ENCODE measurements at places on chromosomes 3 and 15.

GRCh38 chr3:46296826-46297225, 54.6 kb downstream of the CCR3 start:
- no peak for DNase-seq

GRCh38 chr3:89216016-89216739, 108.8 kb downstream of the EPHA3 start:
- no peak for DNase-seq

DNA sequence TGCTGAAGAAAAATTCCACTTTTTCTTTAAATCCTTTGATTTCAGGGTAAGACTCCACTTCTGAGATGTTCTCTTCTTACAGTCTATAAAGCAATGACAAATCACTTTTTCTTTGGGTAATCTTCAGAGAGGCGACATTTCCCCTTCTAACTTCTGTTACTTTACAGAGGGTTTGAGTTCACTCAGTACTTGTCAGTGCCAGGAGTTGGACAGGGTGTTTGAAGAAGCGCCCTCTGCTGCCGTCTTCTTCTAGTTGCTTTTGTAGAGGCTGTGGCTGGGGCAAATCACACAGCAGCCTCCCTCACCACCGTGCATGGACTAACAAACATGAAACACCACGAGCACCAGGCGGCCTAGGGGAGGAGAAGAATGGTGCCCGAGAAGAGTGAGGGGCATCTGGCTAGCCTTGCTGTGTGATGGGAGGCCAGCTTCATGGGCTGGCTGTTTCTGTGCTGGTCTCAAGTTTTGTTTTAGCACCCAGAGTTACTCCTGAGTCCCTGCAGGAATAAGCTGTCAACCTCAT, at the start of gene CD80:
CD80 (minus strand) TSS at position 174 of the 523 bp plus-strand sequence. CDS start 1,886 bp downstream, outside the sequence.
- no peak for DNase-seq

DNA sequence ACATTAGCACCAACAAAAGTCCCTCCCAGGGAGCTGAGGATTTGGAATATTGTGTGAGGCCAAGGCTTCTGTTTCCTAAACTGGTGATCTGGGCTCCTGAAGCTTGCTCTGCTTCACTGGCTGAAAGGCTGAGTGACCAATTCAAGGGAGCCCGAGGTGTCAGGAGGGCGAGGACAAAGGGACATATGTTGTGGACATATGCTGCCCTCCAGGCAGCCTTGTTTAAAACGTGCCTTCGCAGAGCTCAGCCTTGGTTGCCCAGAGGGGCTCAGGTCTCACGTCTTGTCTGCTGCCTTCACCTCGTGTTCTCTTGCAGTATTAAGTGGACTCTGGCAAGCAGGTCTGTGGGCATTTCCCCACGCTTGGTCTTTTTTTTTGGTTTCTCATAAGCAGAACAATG, 7.0 kb downstream of the SLCO3A1 start:
- no peak for DNase-seq

- no peak for DNase-seq
These were observed 24.4 kb downstream of the TNIK start for GRCh38 chr3:171435757-171436156.
